Fibroblast of villous mesenchyme (primary cell): ENCODE measurements at places on chromosomes 3 and 15. TPM values are rescaled to one million over a fixed set of nuclear protein-coding genes. Genes with fewer than 3 reads are reported as not detected.

The LRRC3B gene
- not detected in 2 replicates for total RNA-seq

The CIDEC gene
- not detected in 2 replicates for total RNA-seq

The UROC1 gene
- total RNA-seq = under 0.01 TPM in 1 of 2 replicates, not detected in the other

The SERINC4 gene
- total RNA-seq = under 0.01 TPM in 1 of 2 replicates, not detected in the other

The THBS1 gene
- 7,420 and 8,241 TPM in 2 replicates for total RNA-seq

The CCR8 gene
- not detected in 2 replicates for total RNA-seq

The MAGEL2 gene
- total RNA-seq = not detected in 2 replicates

The ERC2 gene
- under 0.01 and 0.43 TPM in 2 replicates for total RNA-seq

The OSTN gene
- not detected in 2 replicates for total RNA-seq

The GCSAM gene
- total RNA-seq = not detected in 2 replicates

The PPM1L gene
- 0.86 and 0.97 TPM in 2 replicates for total RNA-seq

The LRRC31 gene
- total RNA-seq = not detected in 2 replicates

The MKRN2OS gene
- total RNA-seq = not detected in 2 replicates

The KLHL40 gene
- total RNA-seq = not detected in 2 replicates

The GOLGA6L7 gene
- not detected in 2 replicates for total RNA-seq

The PLA2G4B gene
- total RNA-seq = 0.97 and 1.3 TPM in 2 replicates

The ACP3 gene
- 2.3 and 10.8 TPM in 2 replicates for total RNA-seq

The TAMM41 gene
- 9.0 and 10.4 TPM in 2 replicates for total RNA-seq

The TUSC7 gene
- total RNA-seq = not detected in 2 replicates

The DLEC1 gene
- under 0.01 TPM in 1 of 2 replicates, not detected in the other for total RNA-seq

The GOLGA8Q gene
- 0.43 and 0.97 TPM in 2 replicates for total RNA-seq

The NEO1 gene
- 38.3 and 60.5 TPM in 2 replicates for total RNA-seq

The PIF1 gene
- 9.7 and 11.2 TPM in 2 replicates for total RNA-seq

The ARHGEF26 gene
- total RNA-seq = 1.6 and 1.7 TPM in 2 replicates

The HHATL gene
- not detected in 2 replicates for total RNA-seq

The C3orf85 gene
- not detected in 2 replicates for total RNA-seq
